ENCODE measurements at places on chromosomes 1 and 21. TPM values are rescaled to one million over a fixed set of nuclear protein-coding genes. Genes with fewer than 3 reads are reported as not detected.

- no peak for DNase-seq
- H3K36me3 ChIP-seq, result no peaks in the 10 kb centered on the region
- H3K27ac ChIP-seq, result no peak overlapping the region
These were observed 101.5 kb downstream of the DDX20 start for GRCh38 chr1:111857194-111857651.

DNA sequence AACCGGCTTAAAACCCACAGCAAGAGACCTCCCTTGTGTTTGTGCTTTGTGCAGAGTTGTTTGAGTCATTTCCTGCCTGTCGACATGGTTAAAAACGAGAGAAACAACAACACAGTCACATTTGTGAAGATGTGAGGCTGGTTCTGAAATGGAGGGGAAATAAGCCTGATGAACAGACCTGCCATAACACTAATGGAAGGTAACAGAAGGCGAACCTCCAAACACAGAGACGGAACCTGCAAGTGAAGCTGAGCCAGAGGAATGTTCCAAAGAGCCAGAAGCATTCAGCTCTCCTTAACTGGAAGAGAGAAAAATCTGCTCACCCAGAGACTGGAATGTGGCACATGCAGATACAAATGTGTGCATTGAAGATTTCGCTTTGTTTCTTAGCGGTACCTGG lies 53.2 kb upstream of the RAVER2 start:
- peaks cover 8% of the 10 kb centered on the region for H3K36me3 ChIP-seq
- DNase-seq, result no peak
- peak overlapping the region; percentile 85 for H3K27ac ChIP-seq
- H3K4me1 ChIP-seq, result peaks cover 28% of the 10 kb centered on the region
- no peak overlapping the region for H3K4me3 ChIP-seq

GRCh38 chr1:200888349-200888838 lies 6.3 kb upstream of the INAVA start:
- H3K27ac ChIP-seq, result no peak overlapping the region
- no peaks in the 10 kb centered on the region for H3K36me3 ChIP-seq
- H3K4me1 ChIP-seq, result peaks cover 21% of the 10 kb centered on the region

The NBPF10 gene
- total RNA-seq, result 4.5 TPM

The SLC2A5 gene
- total RNA-seq, result 0.27 TPM

GRCh38 chr1:2230781-2231531 lies 2.8 kb downstream of the SKI start:
- peak overlapping the region; percentile 98 for H3K27ac ChIP-seq
- peak overlapping the region; percentile 97 for H3K4me3 ChIP-seq
- DNase-seq, result peak; percentile 87
- H3K27me3 ChIP-seq, result no peaks in the 10 kb centered on the region
- H3K4me1 ChIP-seq, result peaks cover 58% of the 10 kb centered on the region

DNA sequence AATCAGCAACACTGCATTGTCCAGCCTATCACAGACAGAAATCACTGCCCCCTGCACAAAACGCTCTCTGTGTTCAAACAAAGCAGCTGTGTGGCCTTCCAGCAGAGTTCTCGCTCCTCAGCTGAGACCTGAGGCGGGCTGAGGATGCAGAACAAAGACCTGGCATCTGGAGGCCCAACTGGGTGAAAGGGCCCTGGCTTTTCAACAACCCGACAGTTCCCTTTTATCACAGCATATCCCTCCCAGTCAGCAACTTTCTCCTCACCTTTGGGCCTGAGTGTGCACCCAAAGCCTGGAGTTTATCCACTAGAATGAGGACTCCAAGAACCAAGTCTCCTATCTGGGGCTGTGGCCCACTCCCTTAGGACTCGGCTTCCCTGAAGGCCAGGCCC lies 42.6 kb upstream of the A3GALT2 start:
- DNase-seq, result no peak
- peaks cover 71% of the 10 kb centered on the region for H3K4me1 ChIP-seq
- no peaks in the 10 kb centered on the region for H3K36me3 ChIP-seq
- peak overlapping the region; percentile 38 for H3K4me3 ChIP-seq

DNA sequence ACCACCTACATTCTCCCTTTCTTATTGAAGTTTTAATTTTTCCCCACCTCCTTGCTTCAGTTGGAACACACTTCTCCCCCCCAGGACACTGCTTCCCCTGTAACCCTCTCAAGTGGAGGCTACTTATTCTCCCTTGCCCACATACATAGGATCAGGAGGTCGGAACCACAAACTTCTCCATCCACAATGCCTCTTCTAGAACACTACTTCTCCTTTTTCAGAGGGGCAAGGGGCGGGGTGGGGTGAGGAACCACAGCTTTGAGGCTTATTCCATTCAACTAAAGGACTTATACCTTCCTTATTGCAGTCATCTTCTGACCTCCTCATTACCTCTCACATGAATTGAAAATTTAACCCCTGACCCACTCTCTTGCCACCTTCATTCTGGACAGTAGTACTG lies 81.3 kb downstream of the NEK7 start:
- H3K4me3 ChIP-seq, result no peak overlapping the region
- peaks cover 45% of the 10 kb centered on the region for H3K4me1 ChIP-seq
- peaks cover 3% of the 10 kb centered on the region for H3K36me3 ChIP-seq
- DNase-seq, result no peak

GRCh38 chr1:94425821-94426484 lies 7.8 kb downstream of the ABCD3 start:
- no peaks in the 10 kb centered on the region for H3K27me3 ChIP-seq
- H3K4me1 ChIP-seq, result peaks cover 53% of the 10 kb centered on the region
- H3K36me3 ChIP-seq, result peaks cover 2% of the 10 kb centered on the region

The HSD3B1 gene
- total RNA-seq, result not detected

- H3K27me3 ChIP-seq, result peaks cover 6% of the 10 kb centered on the region
- no peaks in the 10 kb centered on the region for H3K4me1 ChIP-seq
- DNase-seq, result no peak
- no peak overlapping the region for H3K4me3 ChIP-seq
- no peaks in the 10 kb centered on the region for H3K36me3 ChIP-seq
These were observed 83.3 kb downstream of the OLFML3 start for GRCh38 chr1:114062477-114063099.

The C8A gene
- total RNA-seq, result not detected

- no peaks in the 10 kb centered on the region for H3K27me3 ChIP-seq
- H3K27ac ChIP-seq, result peak within 1 kb of the TSS; percentile 97
- no peaks in the 10 kb centered on the region for H3K36me3 ChIP-seq
- H3K4me3 ChIP-seq, result peak within 1 kb of the TSS; percentile 83
- H3K4me1 ChIP-seq, result peaks cover 46% of the 10 kb centered on the region
These were observed at the start of gene ADAR for GRCh38 chr1:154607609-154608396. ADAR (minus strand) TSS chr1:154608186; CDS start chr1:154608006, 180 bp downstream.

DNA sequence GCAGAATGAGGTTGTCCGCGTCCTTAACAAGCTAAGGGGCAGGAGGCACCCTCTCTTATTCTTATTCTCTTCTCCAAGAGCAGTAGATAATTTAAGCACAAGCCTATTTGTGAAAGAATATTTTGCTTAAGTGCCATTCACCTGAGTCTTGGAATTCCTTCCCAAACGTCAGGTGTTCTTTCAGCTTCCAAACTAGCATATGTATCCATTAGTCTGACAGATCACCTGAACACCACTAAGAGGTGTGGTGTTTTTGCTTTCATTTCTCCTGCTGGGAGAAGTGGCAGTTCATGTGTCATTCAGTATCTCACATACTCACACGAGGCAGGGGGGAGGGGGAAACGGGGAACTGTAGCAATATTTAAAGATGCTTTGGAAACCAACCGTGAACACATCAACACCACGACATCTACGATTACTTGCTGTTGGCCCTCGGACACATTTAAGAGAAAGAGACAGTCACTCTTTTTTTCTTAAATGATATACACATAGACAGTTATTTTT lies 45.5 kb upstream of the RBM15 start:
- peaks cover 9% of the 10 kb centered on the region for H3K27me3 ChIP-seq
- H3K4me1 ChIP-seq, result peaks cover 23% of the 10 kb centered on the region
- H3K36me3 ChIP-seq, result no peaks in the 10 kb centered on the region
- no peak overlapping the region for H3K4me3 ChIP-seq
- DNase-seq, result no peak

DNA sequence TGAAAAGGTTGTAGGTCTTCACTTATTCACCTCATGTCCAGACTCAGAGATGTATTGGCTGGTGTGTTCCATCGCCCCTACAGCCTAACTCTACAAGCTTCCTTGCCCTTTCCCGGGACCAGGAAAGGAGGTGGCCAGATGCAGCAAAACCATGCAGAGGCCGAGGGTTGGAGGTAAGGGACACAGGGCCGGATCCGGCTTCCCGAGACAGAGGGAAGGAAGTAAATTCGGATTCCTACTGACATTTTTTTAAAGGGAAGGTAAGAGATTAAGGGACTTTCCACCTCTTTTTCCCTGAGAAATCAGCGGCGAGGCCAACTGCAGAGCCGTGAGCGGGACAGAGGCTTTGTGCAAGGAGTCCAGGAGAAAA lies 12.7 kb downstream of the EPHA10 start:
- no peak overlapping the region for H3K27ac ChIP-seq
- H3K4me3 ChIP-seq, result peak overlapping the region; percentile 50
- H3K4me1 ChIP-seq, result no peaks in the 10 kb centered on the region
- peaks cover 44% of the 10 kb centered on the region for H3K27me3 ChIP-seq
- no peak for DNase-seq

The GUCA2A gene
- total RNA-seq, result not detected

DNA sequence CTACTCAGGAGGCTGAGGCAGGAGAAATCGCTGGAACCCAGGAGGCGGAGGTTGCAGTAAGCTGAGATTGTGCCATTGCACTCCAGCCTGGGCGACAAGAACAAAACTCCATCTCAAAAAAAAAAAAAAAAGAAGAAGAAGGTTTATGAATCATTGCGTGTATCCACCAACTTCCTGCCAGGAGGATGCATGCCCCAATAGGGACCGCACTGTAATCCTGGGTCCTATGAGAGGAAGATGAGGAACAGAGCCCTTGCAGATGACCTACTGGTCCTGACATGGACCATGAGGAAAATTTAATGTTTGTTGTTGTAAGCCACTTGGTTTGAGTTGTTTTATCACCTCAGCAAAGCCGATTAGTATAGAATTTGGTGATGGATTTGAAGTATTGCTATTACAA lies 56.7 kb downstream of the PTGS2 start:
- H3K27ac ChIP-seq, result no peak overlapping the region
- H3K36me3 ChIP-seq, result peaks cover 3% of the 10 kb centered on the region
- no peaks in the 10 kb centered on the region for H3K27me3 ChIP-seq
- no peaks in the 10 kb centered on the region for H3K4me1 ChIP-seq
- H3K4me3 ChIP-seq, result no peak overlapping the region

GRCh38 chr1:12416744-12417143 lies 186.9 kb downstream of the VPS13D start:
- peaks cover 39% of the 10 kb centered on the region for H3K36me3 ChIP-seq
- H3K27ac ChIP-seq, result no peak overlapping the region
- H3K4me3 ChIP-seq, result no peak overlapping the region
- H3K4me1 ChIP-seq, result no peaks in the 10 kb centered on the region
- no peaks in the 10 kb centered on the region for H3K27me3 ChIP-seq

- H3K36me3 ChIP-seq, result no peaks in the 10 kb centered on the region
- H3K4me1 ChIP-seq, result peaks cover 9% of the 10 kb centered on the region
- no peaks in the 10 kb centered on the region for H3K27me3 ChIP-seq
- H3K27ac ChIP-seq, result no peak overlapping the region
These were observed 11.8 kb upstream of the MMEL1 start for GRCh38 chr1:2644591-2645101.

DNA sequence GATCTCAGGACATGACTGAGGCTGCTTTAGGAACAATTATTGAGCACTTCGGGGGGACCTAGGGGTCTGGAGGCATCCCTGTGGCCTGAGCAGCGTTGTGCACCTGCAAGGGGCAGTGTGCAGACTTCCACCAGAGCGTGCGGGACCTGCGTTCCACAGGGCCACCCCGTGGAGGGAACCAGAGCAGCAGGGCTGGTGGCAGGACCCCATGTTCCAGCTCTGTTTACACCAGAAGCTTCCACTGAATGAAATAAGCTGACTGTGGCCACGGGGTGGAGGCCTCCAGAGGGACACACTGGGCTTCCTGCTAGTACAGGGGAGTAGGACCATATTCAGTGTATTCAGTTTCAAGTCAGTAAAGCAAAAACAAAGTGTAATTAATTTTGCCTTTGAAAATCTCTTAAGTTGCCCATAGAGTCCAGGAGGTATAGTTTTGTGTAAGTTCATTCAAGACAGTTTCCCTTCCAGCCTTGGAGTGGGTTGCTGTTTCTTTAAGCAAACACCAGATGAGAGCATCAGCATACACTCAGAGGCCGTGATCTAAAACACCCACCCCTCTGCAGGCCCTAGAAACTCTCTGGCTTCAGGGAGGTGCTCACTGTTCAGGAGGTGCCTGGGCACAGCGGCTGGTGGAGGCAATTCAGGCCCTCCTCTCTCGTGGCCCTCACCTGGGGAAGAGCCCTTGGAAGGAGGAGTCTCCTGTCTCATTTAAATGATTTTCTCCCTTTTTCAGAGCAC lies 16.6 kb downstream of the SLC1A7 start:
- H3K27me3 ChIP-seq, result no peaks in the 10 kb centered on the region
- H3K36me3 ChIP-seq, result peaks cover 2% of the 10 kb centered on the region
- H3K4me3 ChIP-seq, result no peak overlapping the region
- no peak overlapping the region for H3K27ac ChIP-seq

DNA sequence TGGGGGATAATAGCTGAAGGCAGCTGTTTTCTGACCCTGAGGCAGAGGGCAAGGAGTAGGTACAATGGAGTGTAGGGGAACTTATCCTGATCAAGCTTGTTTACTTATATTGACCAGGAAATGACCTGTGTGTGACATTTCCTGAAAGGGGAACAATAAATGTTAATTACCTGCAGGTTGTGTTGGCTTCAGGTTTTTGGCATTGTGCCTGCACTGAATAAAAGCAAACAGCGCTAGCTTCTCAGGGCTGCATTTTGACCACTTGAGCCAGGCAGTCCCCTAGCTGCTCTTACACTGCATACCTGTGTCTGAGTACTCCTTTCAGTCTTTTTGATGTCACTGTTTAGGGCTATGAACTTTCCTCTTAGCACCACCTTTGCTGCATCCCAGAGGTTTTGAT lies 40.6 kb downstream of the DRAM2 start:
- DNase-seq, result no peak
- no peaks in the 10 kb centered on the region for H3K4me1 ChIP-seq
- no peaks in the 10 kb centered on the region for H3K27me3 ChIP-seq
- no peak overlapping the region for H3K4me3 ChIP-seq
- H3K27ac ChIP-seq, result no peak overlapping the region

GRCh38 chr1:179818743-179819173 lies 58.8 kb downstream of the TOR1AIP2 start:
- no peaks in the 10 kb centered on the region for H3K27me3 ChIP-seq
- peaks cover 17% of the 10 kb centered on the region for H3K4me1 ChIP-seq
- no peaks in the 10 kb centered on the region for H3K36me3 ChIP-seq
- peak; percentile 46 for DNase-seq

- H3K4me1 ChIP-seq, result no peaks in the 10 kb centered on the region
- H3K4me3 ChIP-seq, result no peak overlapping the region
- DNase-seq, result peak; percentile 26
- H3K27ac ChIP-seq, result no peak overlapping the region
- peaks cover 20% of the 10 kb centered on the region for H3K27me3 ChIP-seq
- no peaks in the 10 kb centered on the region for H3K36me3 ChIP-seq
These were observed 42.5 kb upstream of the C1orf174 start for GRCh38 chr1:3942416-3943122.

The PGLYRP3 gene
- total RNA-seq, result not detected

DNA sequence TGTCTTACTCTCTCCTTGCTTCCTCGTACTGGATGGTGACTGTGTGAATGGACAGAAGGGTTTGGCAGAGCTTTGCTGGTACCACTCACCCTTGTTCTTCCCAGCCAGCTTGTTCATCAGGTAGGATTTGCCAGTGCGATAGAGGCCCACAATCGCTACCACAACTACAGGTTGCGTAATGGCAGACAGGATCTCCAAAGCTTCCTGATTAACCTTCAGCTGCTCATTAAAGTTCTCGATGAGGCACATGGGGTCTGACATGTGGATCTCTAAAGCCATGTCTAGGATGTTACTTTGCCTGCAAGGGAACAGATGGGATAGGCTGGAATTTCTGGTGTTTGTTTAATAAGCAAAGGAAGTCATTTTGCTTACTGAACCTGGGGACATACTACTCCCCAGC lies 3.4 kb downstream of the GBP5 start:
- H3K27me3 ChIP-seq, result peaks cover 4% of the 10 kb centered on the region
- H3K36me3 ChIP-seq, result no peaks in the 10 kb centered on the region
- no peak overlapping the region for H3K27ac ChIP-seq
- no peak for DNase-seq

The DCST2 gene
- 0.36 TPM for total RNA-seq
